Naive thymus-derived CD8-positive, alpha-beta T cell (primary cell): ENCODE measurements at places on chromosomes 1 and 21.

DNA sequence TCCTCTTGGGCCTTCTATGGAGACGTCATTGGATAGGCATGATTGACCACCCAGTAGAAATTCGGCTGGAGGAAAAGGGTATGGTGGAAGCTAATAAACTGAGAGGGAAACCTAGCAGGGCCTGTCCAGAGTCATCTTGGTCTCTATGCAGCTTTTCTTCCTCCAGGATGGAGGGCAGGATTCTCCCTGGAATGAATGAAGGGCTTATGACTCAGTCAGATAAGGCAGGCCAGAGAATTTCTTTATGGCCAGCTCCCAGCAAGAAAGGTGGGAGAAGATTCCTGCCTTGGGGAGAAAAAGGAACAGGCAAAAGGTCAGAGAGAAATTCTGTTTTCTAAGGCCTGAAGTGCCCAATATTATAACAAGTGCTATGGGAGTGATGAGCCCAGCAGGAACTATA lies 17.1 kb downstream of the FBLIM1 start:
- DNase-seq = no peak

- no peak for DNase-seq
Observed at GRCh38 chr1:2506007-2506860, 20.2 kb downstream of the PANK4 start.

DNA sequence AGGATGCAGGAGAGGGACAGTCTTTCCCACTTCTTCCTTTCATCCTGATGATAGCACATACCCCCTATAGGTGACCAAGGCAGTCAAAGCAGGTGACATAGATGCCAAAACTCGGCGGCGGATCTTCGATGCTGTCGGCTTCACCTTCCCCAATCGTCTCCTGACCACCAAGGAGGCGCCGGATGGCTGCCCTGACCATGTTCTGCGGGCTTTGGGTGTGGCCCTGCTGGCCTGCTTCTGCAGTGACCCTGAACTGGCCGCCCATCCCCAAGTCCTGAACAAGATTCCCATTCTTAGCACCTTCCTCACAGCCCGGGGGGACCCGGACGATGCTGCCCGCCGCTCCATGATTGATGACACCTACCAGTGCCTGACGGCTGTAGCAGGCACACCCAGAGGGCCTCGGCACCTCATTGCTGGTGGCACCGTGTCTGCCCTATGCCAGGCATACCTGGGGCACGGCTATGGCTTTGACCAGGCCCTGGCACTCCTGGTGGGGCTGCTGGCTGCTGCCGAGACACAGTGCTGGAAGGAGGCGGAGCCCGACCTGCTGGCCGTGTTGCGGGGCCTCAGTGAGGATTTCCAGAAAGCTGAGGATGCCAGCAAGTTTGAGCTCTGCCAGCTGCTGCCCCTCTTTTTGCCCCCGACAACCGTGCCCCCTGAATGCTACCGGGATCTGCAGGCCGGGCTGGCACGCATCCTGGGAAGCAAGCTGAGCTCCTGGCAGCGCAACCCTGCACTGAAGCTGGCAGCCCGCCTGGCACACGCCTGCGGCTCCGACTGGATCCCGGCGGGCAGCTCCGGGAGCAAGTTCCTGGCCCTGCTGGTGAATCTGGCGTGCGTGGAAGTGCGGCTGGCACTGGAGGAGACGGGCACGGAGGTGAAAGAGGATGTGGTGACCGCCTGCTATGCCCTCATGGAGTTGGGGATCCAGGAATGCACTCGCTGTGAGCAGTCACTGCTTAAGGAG lies 2.9 kb downstream of the NCDN start:
- DNase-seq = no peak

DNA sequence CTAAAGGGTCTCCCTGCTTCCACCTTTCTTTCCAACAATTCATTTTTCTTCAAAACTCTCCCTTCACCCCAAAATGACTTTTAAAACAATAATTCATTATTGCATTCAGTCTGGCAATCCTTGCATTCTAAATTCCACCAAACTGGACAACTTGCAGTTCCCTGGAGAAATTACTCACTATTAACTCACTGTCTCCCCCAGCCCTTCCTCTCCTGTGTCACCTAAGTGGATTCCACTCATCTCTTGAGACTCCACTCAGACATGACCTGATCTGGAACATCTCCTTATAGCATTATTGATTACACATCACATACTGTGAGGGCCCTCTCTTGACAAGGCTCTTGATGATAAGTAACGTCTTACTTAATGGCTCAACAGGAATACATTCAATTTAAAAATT lies 257.1 kb downstream of the BRINP2 start:
- DNase-seq = no peak

DNA sequence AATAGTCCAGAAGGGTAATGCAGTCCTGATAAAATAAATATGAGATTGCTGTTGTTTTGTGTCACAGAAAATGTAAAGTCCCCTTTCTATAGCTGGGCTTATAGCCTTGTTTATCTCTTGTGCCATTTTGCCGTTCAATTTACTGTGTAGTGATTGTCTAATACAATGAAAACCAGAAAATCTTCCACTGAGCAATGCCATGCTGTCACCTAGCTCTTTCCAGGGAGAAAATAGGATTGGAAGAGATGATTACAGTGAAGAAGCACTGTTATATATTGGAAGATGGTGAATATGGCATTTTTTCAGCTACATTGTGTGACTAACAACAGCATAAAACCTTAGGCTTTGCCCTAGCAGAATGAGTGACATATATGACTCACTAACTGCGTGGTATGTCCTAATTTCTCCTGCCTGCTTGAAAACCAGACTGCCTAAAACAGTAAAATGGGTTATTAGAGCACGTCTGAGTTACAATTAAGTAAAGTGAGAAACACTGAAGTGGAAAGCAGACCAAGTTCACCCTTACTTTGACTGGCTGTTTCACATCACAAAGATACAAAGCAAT lies 332.4 kb upstream of the ZP4 start:
- no peak for DNase-seq

DNA sequence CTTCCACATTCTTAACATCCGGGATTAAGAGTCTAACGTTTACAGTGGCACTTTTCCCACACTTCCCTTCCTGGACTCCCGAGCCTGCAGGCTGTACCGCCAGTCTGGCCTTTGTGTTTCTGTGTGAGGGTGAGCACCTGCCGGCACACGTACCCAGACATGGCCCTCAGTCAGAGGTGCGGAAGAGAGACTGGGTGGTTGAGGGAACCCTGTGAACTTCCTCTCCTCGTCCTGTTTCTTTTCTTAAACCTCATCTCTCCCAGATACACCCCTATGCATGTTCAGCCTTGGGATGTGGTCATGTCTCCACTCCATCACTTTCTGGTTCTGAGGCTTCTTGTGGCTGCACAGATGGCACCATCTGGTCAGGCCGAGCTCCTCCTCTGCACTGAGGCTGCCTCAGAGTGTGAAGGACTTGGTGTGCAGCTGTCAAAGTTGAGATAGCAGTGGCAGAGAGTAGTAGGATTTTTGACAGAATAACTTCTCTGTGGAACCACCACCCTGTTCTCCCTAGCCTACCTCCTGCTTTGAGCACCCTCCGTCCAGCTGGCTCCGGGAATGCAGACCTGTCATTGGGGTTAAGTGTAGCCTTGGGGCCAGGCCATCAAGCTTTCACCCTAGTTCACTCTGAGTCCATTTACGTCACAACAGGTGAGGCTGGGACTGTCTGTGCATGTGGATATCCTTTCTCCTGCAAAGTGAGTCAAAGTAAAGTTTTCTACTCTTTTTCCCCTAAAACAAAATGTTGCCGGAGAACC lies 31.4 kb downstream of the VASH2 start:
- DNase-seq = no peak

DNA sequence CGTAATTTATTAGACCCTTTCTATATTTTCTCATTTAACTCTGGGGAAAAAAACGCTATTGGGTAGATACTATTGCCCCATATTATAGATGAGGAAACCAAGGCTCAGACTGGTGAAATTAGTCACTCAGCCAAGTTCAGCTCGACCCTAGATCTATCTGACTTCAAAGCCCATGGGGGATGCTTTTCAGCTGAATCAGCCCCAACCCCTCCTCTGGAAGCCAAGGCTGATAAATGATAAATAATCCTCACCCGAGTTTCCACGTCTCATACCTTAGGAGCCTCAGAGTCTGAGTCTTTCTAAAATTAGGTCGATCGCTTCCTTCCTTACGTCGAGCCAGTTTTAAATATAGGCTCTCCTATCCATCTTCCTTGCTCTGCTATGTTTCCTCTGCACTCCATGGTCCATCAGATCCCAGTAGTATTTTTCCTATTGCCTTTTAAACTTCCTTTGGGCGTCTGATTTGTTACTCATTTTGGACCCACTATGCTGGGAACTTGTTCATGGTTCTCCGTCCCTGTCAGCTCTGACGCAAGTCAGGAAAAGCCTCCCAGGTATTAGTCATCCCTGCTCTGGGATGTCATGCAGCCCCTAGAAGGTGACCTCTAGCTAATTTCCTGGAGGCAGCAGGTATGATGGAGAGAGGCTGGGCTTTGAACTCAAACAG lies 122.8 kb downstream of the PLPP3 start:
- DNase-seq = no peak

DNA sequence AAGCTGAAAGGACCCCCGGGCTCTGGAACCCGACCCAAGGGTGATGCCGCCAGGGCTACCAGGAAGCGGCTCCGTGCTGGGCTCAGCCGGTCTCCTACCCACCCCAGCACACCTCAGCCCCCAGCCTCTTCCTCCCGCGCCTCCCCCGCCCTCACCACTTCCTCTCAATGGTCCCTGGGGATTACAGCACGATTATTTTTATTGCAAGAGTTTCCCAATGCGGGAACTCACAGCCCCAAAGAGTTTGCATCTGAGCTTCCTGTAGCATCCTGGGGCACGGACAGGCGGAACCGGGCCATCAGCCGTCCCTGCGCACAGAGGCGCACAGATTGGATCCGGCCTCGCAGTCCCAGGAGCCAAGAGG lies 8.7 kb upstream of the SLX9 start:
- DNase-seq = peak; percentile 41

- DNase-seq = no peak
Observed at GRCh38 chr1:94379615-94380014, 38.6 kb upstream of the ABCD3 start.

- no peak for DNase-seq
Observed at GRCh38 chr1:119541389-119541788, 34.4 kb downstream of the HSD3B1 start.

DNA sequence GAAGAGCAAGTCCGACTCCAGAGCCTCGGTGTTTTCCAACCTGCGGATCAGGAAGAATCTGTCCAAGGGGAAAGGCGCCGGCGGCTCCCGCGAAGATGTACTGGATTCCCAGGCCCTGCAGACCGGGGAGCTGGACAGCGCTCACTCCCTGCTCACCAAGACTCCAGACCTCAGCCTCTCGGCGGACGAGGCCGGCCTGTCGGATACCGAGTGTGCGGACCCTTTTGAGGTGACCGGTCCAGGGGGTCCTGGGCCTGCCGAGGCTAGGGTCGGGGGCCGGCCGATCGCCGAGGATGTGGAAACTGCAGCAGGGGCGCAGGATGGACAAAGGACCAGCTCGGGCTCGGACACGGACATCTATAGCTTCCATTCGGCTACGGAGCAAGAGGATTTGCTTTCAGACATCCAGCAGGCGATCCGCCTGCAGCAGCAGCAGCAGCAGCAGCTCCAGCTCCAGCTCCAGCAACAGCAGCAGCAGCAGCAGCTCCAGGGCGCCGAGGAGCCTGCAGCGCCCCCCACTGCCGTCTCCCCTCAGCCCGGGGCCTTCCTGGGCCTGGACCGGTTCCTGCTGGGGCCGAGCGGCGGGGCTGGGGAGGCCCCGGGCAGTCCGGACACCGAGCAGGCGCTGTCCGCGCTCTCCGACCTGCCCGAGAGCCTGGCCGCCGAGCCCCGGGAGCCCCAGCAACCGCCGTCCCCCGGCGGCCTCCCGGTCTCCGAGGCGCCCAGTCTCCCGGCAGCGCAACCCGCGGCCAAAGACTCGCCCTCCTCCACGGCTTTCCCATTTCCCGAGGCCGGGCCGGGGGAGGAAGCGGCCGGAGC lies 827 bp downstream of the FMN2 start:
- DNase-seq = no peak

DNA sequence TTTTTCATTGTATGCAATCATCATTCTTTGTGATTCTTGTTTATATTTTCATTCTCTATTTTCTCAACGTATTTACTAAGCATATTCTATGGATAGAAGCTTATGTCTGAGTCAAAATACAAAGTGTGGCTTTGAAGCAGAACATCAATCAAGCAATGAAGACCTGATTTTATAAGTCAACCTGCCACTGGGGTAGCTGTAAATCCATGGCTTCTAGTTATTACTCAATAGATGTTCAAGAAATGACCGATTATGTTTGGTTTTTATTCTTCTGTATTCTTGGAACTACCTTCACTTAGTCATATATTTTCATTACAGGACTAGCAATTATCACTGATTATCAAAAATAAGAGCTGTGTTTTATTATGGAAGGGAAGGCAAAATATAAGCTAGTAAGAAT lies 20.5 kb upstream of the PTGS2 start:
- no peak for DNase-seq

GRCh38 chr1:203589595-203589994 lies 37.0 kb upstream of the ATP2B4 start:
- DNase-seq = no peak

GRCh38 chr21:41250519-41250918 lies 66.1 kb upstream of the FAM3B start:
- no peak for DNase-seq

GRCh38 chr21:32299695-32300094 lies 1.0 kb downstream of the MRAP start:
- no peak for DNase-seq

- no peak for DNase-seq
Observed at GRCh38 chr1:94903280-94904009, 23.5 kb downstream of the CNN3 start.

GRCh38 chr21:38263493-38263892 lies 6.7 kb downstream of the KCNJ15 start:
- DNase-seq = no peak

- no peak for DNase-seq
Observed at GRCh38 chr1:227921461-227922185, 26.1 kb downstream of the WNT9A start.

GRCh38 chr1:160709715-160710114 lies 1.9 kb downstream of the CD48 start:
- DNase-seq = no peak

GRCh38 chr1:222792744-222793143 lies 22.1 kb upstream of the DISP1 start:
- peak; percentile 40 for DNase-seq

GRCh38 chr1:53754484-53755312 lies 15.7 kb upstream of the GLIS1 start:
- no peak for DNase-seq

GRCh38 chr1:183227422-183228346 lies 41.6 kb downstream of the LAMC2 start:
- DNase-seq = no peak

DNA sequence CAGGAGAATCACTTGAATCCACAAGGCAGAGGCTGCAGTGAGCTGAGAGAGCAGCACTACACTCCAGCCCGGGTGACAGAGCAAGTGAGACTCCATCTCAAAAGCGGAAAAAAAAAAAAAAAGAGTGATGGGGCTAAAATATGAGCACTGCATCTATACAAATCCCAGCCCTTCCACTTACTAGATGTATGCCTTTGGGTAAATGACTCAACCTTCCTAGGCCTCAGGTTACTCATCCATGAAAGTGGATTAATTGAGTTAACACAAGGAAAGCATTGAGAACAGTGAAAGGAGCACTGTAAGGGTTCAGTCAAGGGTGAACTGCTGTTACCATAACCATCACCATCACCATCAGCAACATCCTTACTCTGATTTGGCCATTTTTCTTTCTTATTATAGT lies 226.4 kb upstream of the C8B start:
- no peak for DNase-seq

- DNase-seq = no peak
Observed at GRCh38 chr1:147777694-147778093, 17.3 kb upstream of the GJA5 start.
